ENCODE measurements at places on chromosomes 2 and 18. TPM values are rescaled to one million over a fixed set of nuclear protein-coding genes. Genes with fewer than 3 reads are reported as not detected.

The LYG1 gene
- not detected for total RNA-seq

The GALM gene
- 15.4 TPM for total RNA-seq

The CDK15 gene
- total RNA-seq = 6.7 TPM

DNA sequence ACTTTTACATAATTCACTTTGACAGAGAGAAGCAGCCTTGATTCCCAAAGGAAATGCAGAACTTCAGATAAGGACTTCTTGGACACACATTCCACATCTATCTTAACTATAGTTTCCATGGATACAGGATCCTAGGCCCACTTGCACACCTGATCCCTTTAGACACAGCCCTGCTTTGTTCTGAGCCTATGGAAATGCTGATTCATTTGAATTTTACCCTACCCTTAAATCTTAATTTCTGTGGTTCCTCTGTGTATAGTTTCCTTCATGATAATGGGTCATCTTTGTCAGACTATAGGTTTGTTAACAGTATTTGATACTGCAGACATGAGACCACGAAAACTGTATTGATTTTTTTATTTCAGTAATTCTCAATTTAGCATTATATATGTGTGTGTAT is 77.4 kb downstream of the ACTR3 start:
- no peak for DNase-seq

- DNase-seq = peak; percentile 59
Observed at GRCh38 chr18:470661-471501, 29.6 kb downstream of the COLEC12 start.

- DNase-seq = no peak
Observed at GRCh38 chr2:236250909-236251579, 13.2 kb downstream of the ASB18 start.

GRCh38 chr2:149422991-149423338 is 92.6 kb downstream of the LYPD6 start:
- no peak for DNase-seq

- no peak for DNase-seq
Observed at GRCh38 chr18:33404244-33404873, 36.2 kb downstream of the CCDC178 start.

GRCh38 chr2:135636982-135637381 is 104.7 kb upstream of the UBXN4 start:
- no peak for DNase-seq

Measured in umbilical cord (tissue), 2 donors.